ENCODE measurements at places on chromosomes 2 and 18. TPM values are rescaled to one million over a fixed set of nuclear protein-coding genes. Genes with fewer than 3 reads are reported as not detected.

- DNase-seq, result no peak
These were observed 87.8 kb upstream of the THOC1 start for GRCh38 chr18:355678-356077.

GRCh38 chr2:211798868-211799267 is 739.7 kb downstream of the ERBB4 start:
- DNase-seq, result no peak

- DNase-seq, result no peak
These were observed 8.2 kb downstream of the FTCDNL1 start for GRCh38 chr2:199842631-199843395.

DNA sequence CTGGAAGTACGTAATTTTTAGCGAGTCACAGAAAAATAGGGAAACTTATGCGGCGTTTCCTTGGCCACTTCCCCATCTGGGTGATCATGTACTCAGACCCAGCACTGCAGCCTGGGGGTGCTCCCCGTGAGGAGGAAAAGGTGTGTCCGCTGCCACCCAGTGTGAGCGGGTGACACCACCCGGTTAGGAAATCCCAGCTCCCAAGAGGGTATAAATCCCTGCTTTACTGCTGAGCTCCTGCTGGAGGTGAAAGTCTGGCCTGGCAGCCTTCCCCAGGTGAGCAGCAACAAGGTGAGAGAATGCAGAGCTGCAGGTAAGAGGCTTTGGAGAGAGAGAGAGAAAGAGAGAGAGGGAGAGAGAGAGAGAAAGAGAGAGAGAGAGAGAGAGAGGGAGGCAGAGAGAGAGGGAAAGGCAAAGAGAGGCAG is at the start of gene IL1R2:
TSS of gene IL1R2 (plus strand) at position 240 of the 425 bp plus-strand sequence. CDS start 16,616 bp downstream, outside the sequence.
- DNase-seq, result no peak

Gene LCT
- polyA plus RNA-seq, result 0.12 TPM

- DNase-seq, result no peak
These were observed 3.9 kb upstream of the DSEL start for GRCh38 chr18:67520351-67520921.

DNA sequence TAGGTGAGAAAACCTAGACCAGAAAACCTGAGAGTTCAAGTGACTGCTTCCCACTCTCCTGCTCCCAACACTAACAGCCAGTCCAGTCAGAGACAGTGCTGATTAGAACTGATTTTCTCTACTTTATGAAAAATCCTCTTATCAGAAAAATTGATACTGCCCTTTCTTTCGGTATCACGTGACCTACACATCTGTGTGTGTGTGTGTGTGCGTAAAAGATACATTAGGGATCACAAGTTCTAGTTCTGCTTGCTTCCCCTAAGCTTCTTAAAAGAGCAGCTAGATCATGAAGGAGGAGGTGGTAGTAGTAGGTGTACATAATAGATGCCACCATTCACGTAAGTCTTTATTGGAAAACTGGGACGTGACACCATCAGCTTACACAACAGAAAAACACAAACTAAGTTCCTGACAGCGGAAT is 1.5 kb downstream of the ARL5A start:
- DNase-seq, result no peak

GRCh38 chr2:238130696-238131628 is 7.5 kb upstream of the KLHL30 start:
- DNase-seq, result no peak

GRCh38 chr18:50099725-50100407 is 95.1 kb downstream of the MYO5B start:
- no peak for DNase-seq

DNA sequence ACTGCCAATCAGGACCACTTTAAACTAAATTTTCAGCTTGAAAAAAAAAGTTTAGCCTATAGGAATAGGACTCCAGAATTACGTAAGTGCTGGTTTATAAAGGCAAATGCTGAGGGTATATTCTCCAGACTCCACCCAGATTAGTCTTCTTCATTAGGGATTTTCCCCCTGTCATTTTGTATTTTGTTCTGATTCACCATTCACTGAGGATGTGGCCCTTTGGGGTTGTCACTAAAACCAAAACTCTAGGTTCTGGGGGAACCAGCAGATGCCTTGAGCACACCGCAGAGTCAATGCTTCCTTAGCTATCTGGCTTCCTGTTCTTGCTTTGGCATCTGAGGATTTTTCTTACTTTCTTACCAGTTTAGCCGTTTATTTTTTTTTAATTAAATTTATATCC is 10.5 kb downstream of the SCYGR4 start:
- no peak for DNase-seq

Gene MALL
- 38.0 TPM for polyA plus RNA-seq

DNA sequence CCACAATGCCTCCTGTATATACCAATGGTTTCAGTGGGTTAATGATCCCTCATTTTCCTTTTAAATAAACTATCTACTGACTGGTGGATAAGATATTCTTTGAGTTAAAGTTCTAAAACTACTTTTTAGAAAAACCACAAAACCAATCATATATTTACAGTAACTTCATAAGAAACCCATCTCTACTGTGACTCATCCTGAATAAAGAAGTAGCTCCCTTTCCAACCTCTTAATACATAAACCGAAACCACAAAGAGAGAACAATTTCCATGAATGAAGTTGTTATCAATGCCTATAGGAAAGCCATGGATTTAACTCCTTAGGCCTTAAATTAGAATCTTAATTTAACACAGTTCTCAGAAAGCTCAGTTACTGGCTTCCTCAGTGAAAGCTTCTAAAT is 227.0 kb upstream of the SMAD7 start:
- no peak for DNase-seq

DNA sequence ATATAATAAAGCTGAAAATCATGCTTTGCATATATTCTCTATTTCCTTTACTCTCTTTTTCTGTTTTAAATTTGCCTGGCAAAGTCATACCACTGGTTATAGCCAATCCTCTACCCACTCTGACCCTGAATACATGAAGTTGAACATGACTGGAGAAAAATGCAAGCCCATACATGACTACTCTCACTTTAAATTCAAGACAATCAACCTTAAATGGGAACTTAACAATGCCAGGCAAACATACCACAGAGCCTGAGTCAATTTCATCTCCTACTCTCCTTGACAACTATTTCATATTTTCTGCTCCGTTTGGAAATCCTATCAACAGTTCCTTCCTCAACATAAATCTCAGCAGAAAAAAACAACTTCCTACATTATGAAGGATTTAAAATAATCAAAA is 22.6 kb downstream of the RAD51AP2 start:
- DNase-seq, result no peak

- no peak for DNase-seq
These were observed 552.0 kb upstream of the NRP2 start for GRCh38 chr2:205130111-205130829.

- DNase-seq, result no peak
These were observed 43.3 kb downstream of the PLB1 start for GRCh38 chr2:28539118-28539541.

Gene SCG2
- 2.3 TPM for polyA plus RNA-seq

GRCh38 chr18:52748343-52748742 is 408.3 kb downstream of the DCC start:
- DNase-seq, result no peak

DNA sequence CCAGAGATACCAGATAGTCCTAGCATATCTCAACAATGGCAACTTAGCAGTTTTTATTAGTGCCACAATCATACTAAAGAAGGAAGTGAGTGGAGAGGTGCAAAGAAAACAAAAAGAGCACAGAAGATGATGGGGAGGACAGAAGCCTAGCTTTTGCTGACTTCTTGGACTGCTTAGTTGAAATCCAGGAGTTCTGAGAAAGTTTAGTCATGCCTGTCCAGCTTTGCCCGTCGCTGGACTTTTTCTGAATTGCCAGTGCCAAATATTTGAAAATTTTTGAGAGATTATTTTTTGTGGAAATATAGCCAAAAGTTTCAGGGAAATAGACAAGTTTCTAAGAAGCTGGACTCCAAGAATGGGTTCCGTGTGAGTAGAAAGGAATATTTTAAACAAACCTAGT is 558.7 kb upstream of the TNP1 start:
- DNase-seq, result no peak

DNA sequence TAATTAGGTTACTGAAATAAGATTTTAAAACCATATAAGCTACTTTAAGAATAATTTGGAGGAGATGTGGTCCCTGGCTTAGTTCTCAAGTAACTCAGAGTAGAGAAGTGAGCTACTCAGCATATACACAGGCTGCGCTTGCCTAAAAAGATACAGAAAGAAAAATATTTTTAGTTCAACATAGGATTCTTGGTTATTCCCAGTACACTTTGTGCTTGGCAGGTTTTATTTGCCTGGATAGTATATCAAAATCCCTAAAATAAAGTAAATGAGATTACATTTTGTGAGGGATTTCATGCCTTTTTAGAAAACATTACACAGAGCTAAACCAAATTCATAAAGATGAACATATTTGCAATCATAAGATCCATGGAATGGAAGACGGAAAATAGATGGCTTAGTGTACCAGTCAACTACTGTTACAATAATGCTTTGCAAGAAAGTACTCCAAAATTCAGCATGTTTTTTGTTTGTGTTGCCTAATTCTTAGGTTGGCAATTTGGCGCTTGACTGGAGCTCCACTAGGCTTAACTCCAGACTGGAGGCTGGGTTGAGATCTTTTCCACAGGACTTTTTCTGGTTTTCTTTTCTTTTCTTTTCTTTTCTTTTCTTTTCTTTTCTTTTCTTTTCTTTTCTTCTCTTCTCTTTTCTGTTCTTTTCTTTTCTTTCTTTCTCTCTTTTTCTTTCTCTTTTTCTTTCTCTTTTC is 600.5 kb upstream of the SYT4 start:
- DNase-seq, result no peak

Gene SH2D6
- polyA plus RNA-seq, result 0.97 TPM

Gene XDH
- 0.08 TPM for polyA plus RNA-seq
